ENCODE measurements at places on chromosomes 7 and 10.
A peak's percentile ranks its signal among the peaks of the same experiment; 100 is the strongest.

- no peak for DNase-seq
Measured at GRCh38 chr7:155198901-155199845, 98.5 kb upstream of the INSIG1 start.

DNA sequence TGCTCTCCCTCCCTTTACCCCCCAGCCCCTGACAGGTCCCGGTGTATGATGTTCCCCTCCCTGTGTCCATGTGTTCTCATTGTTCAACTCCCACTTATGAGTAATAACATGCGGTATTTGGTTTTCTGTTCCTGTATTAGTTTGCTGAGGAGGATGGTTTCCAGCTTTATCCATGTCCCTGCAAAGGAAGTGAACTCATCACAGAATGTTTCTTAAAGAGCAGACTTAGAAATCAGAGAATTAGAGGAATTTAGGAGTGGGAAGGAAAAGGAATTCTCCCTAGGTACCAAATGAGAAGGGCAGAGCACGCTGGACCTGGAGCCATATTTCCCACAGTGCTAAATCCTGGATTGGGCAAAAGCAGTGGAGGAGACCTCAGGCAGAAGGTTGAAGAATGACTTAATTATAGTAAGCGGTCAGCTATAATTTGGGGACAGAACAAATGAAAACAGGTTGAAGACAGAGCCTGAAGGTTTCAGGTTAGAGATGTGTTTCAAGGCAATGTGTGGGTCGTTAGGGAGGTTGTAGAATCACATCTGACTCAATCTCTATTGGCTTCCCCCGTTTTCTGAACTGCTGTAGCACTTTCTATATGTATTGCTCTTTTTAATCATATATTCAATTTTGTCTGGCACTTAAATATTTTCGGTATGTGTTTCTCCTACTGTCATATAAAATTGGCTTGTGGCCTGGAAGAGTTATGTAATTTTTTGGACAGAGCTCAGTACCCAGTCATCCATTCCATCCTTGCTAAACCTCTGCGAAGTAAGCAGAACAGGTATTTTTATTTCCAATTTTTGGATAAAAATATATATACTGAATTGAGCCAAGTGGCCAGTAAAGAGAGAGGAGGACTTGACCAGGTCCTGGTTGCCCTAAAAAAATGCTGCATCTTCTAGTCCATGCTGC, 210.5 kb upstream of the KLF6 start:
- peak; percentile 49 for DNase-seq

DNA sequence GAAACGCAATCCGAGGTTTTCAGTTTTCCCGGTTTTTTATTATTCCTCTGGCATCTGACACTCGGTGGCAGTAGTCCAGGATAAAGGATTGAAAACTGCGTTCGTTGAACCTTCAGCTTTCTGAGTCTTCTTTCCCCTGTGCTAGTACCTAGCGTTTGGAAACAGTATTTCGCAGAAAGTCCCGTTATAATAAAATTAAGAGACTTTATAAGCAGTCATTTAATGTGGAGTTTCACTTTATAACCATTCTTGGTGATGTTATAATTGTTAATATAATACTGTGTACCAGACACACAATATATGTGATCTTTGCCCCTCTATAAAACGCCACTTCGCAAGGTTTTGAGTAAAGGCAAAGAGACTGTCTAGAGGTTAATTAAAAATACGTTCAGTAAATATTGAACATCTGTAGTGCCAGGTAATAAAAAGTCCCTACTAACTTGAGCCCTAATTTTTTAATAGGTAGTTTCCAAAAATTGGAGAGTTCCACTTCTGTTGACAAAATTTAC, 874 bp downstream of the CISD1 start:
- DNase-seq = no peak

- DNase-seq = no peak
Measured at GRCh38 chr7:96045181-96045580, 272.8 kb downstream of the DYNC1I1 start.

DNA sequence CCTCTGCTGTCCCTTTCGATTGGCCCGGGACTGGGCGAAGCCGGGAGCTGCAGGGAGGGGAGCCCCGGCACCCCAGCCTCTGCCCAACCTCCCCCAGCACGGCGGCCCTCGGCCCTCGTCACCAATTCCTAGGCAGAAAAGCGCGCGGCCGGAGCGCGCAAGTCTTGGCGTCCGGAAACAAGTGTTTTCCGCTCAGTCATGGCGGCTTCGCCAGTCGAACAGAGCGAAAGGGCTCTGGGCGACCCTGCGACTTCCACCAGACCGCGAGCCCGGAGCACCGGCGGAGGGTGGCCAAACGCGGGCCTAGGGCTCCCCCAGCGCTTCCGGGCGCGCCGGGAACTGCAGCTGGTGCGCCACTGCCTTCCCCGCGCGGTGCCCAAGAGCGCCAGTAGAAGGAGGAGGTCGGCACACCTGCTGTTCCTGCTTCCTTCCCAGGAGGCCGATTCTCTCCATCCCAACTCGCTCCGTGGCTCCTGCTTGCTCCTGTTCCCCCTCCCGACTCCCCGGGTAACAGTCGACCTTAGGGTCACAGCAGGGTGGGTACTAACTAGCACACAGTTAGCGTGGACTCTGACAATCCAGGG, 729.9 kb downstream of the ZWINT start:
- no peak for DNase-seq

- no peak for DNase-seq
Measured at GRCh38 chr10:6039711-6040110, 22.5 kb downstream of the IL2RA start.
